ENCODE measurements at places on chromosomes 7 and 10.

- DNase-seq, result no peak
Observed at GRCh38 chr7:73908123-73908611, 47.2 kb downstream of the TMEM270 start.

GRCh38 chr7:99422186-99422585, 13.4 kb downstream of the BUD31 start:
- DNase-seq, result no peak

DNA sequence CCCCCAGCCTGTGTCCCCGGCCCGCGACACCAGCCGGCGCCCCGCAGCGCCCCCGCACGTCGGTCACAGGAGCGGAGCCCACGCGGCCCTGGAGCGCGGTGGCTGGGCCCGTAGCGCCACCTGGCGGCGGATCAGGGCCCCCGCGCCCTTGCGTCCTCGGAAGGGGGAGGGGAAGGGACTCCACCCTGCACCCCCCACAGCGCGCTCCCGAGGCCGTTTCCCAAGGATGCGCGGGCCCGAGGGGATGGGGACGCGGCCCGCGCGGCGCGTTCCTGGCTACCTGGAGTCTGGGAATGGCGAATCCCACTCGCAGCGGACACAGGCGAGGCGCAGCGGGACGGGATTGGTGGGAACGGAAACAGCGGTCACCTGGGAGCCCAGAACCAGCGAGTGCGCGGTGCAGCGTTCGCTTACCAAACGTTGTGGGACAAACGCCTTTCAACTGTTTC, 23.8 kb upstream of the MKI67 start:
- DNase-seq, result peak; percentile 75

DNA sequence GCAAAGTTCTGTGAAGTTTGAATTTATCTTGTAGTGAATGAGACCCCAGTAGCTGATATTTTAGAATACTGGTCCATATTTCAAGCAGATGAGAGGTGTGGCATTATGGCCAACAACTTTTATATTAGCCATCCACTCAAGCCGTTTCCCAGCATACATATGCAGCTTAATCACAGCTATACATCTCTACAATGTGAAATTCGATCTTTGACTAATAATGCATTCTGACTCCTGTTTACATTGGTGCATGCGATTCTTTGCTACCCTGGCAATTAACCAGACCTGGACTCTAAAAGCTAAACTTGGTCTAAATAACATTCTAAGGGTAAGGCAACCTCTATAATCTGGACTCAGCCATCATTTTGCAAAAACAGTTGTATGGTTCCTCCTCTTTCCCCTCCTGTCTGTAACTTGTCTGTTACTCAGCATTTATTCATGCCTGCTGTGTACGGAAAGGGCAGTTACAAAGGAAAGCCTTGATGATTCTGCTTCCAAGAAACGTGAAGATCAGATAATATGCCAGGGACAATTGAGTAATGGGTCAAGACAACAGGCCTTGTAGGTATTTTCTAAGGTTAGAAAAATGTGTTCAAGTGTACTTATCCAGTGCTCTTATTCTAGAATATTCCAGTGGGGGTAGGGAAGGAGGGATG, 50.6 kb downstream of the PNLIPRP2 start:
- no peak for DNase-seq

DNA sequence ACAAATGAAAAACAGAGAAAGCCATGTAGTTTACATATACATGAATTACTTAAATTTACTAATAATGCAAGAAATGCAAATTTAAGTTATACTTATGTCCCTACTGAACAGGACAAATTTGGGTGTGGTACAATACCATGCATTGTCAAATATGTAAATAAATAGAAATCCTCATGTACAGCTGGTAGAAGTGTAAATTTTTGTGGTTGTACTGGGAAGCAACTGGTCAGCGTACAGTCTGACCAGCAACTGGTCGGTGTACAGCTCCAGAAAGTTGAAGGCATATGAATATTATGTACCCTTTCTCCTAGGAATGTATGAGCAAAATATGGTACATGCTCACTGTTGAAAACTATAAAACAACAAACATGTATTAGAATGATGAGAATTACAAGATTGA, 93.9 kb upstream of the TMEM106B start:
- DNase-seq, result no peak

DNA sequence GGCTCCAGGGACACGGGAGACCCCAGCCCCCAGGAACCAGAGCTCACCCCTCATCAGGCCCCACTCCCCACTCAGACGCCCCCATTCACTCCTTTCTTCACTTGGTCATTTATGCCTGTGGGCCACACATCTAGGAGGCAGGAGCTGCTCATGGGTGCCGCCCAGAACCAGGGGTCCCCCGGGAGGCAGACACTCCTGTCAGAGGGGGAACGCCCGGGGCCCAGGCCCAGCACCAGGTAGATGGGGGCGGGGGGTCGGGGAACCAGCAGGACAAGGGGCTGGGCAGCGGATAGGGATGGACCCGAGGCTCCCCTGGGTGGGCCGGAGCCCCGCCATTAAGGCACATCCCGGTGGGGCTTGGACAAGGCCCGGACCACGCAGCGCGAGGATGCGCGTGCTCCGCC, 11.8 kb downstream of the CALY start:
- no peak for DNase-seq

GRCh38 chr7:31549611-31550010, 35.7 kb downstream of the ITPRID1 start:
- no peak for DNase-seq

DNA sequence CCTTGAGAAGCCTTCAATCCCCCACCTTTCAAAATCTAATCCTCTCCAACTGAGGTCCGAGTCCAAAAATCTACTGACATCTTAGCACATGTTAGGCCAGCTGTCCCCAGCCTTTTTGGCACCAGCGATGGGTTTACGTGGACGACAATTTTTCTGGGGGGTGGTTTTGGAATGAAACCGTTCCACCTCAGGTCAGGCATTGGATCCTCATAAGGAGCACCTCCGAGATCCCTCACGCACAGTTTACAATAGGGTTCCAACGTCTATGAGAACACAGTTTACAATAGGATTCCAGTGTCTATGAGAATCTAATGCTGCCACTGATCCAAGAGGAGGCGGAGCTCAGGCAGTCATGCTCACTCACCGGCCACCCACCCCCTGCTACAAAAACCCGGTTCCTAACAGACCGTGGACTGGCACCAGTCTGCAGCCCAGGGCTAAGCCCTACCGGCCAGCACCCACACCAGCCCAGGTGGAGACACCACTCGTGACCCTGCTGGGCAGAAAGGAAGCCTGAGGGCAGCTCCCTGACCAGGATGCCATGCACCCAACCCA, 107.6 kb downstream of the DIP2C start:
- DNase-seq, result no peak

GRCh38 chr7:28075674-28076358, 104.8 kb downstream of the JAZF1 start:
- DNase-seq, result no peak

DNA sequence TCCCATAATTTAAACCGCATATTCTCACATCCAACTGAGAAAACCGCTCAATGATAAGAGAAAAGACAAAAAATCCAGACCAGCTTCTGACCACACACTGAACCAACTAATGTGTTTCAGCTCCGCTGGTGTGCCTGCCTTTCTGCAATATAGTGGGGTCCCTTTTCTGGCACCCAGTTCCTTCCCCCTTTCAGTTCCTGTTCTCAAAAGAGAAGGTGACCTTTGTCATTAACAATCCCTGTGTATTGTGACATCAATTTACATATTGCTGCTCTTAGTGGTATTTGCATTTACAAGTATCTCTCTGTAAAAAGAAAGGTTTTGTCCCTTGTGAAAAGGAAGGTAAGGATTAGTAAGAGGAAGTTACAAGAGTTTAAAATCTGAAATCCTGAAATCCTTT, 1.4 kb downstream of the PPP1R17 start:
- DNase-seq, result no peak

- DNase-seq, result no peak
Observed at GRCh38 chr7:19464241-19464640, 244.6 kb downstream of the POLR1F start.

- no peak for DNase-seq
Observed at GRCh38 chr7:7921830-7922229, 46.8 kb upstream of the GLCCI1 start.

- peak; percentile 28 for DNase-seq
Observed at GRCh38 chr10:128078136-128078969, 47.9 kb downstream of the MKI67 start.

- no peak for DNase-seq
Observed at GRCh38 chr10:3783316-3783681, 1.7 kb downstream of the KLF6 start.

- no peak for DNase-seq
Observed at GRCh38 chr7:101747879-101748345, 69.5 kb upstream of the CUX1 start.

DNA sequence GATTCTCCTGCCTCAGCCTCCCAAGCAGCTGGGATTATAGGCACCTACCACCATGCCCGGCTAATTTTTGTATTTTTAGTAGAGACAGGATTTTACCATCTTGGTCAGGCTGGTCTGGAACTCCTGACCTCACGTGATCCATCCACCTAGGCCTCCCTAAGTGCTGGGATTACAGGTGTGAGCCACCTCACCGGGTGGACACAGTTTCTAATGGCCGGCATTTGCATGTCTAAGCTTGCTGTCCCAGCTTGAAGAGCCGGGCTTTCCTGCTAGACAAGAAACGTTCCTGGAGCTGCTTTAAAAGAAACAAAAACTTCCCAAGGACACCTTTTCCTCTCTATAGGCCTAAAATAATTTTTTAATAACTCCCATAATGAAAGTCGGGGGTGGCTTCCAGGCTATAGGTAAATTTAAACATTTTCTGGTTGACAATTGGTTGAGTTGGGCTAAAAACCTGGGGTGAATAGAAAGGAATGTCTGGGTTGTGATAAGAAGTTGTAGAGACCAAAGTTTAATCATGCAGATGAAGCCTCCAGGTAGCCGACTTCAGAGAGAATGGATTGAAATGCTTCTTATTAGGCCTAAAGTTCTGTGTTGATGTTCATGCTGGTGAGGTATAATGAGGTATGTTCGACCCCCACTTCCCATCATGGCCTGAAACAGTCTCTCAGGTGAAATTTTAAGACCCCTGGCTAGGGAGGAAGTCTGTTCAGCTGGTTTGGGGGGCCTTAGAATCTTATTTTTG, 8.8 kb downstream of the ACADSB start:
- DNase-seq, result no peak

DNA sequence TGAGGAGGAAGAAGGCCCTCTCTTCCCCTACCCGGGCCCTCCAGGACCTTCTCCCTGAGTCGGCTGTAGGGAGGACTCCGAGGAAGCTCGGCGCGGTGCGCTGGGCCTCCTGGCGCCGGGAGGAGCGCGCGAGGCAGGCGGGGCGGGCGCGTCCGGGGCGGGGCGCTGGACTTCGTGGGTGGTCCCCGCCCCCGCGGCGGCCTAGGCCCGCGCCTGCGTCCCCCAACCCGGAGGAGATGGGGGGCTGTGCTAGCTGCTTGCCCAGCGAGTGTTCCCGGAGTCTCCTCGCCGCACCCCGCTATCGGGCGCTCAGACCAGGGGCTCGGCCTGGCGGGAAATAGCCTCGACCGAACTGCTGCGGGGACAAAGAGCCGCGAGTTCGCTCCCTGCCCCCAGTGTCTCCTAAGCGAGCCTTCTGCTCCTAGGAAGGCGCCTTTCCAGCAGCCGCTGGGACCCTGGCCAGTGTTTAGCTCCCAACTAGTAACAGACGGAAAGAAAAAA, 19.2 kb upstream of the SMO start:
- DNase-seq, result peak; percentile 45

DNA sequence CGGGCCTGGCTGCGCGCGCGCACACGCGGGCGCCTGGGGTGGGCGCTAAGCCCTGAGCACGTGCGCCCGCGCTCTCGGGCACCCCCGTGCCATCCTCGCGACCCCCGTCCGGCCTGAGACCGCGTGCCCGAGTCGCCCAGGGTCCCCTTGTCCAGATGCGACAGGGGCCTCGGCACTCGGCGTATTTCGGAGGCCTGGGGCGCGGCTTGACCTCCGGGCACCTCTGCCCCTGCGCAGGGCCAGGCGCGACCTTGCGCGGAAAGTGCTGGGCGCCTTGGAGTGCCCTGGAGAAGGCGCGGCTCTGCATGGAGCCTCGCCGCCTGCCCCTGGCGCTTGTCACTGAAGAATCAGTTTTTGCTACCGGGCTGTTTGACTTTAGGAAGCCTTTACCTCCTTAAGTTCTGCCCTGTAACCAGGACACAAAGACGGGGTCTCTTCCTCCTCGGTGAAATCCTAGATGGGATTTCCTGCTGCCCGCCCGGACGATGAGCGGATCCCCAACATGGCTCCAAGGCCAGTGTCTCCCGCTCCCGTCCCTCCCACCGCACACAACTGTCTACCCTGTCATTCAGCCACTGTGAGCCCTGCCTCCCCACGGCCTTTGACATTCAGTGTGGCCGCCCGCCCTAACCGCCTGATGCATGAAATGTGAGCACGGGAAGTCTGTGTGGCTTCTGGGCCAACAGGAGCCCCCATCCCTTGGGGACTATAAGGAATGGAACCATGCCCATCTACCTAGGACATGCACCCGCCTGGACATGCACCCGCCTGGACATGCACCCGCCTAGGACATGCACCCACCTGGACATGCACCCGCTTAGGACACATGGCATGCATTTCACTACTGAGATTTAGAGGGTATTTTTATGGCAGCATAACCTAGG, 1.1 kb upstream of the STK32C start:
- no peak for DNase-seq

- no peak for DNase-seq
Observed at GRCh38 chr7:85061456-85061855, 125.4 kb downstream of the SEMA3D start.

- DNase-seq, result no peak
Observed at GRCh38 chr7:8284606-8285005, 22.6 kb upstream of the ICA1 start.

GRCh38 chr7:27689150-27689549, 26.5 kb upstream of the HIBADH start:
- DNase-seq, result no peak

DNA sequence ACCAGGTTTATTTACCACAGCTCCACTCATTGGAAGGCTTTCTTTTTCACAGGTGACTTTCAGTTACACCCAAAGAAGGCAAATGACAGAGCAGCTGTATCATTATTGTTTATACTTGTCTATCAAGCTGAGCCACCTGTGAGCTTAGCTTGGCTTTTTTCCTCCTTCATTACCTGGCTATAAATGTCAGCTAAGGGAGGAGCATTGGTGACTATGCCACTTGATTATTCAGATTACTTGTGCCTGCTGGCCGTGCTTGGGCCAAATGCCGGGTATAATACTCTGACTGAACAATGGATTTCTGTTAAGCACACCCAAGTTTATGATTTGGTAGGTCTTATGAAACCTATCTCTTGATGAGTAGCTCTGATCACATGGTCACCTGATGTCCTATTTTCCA, 9.9 kb upstream of the GNAT3 start:
- no peak for DNase-seq
